DND-41 (cell line): ENCODE measurements at places on chromosomes 2 and 18.

DNA sequence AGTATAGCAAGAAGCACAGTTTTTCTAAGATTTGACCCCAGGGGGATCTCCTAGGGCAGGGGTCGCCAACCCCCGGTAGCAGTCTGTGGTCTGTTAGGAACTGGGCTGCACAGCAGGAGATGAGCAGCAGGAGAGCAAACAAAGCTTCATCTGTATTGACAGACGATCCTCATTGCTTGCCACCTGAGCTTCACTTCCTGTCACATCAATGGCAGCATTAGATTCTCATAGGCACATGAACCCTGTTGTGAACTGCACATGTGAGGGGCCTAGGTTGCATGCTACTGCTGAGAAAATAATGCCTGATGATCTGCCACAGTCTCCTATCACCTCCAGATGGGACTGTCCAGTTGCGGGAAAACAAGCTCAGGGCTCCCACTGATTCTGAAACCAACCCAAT is 136.2 kb downstream of the RGPD3 start:
- peak; percentile 64 for DNase-seq

- no peak for DNase-seq
These were observed 19.6 kb upstream of the ESPNL start for GRCh38 chr2:238080518-238080917.

- DNase-seq = no peak
These were observed 187.0 kb downstream of the HAUS1 start for GRCh38 chr18:46291149-46291548.

DNA sequence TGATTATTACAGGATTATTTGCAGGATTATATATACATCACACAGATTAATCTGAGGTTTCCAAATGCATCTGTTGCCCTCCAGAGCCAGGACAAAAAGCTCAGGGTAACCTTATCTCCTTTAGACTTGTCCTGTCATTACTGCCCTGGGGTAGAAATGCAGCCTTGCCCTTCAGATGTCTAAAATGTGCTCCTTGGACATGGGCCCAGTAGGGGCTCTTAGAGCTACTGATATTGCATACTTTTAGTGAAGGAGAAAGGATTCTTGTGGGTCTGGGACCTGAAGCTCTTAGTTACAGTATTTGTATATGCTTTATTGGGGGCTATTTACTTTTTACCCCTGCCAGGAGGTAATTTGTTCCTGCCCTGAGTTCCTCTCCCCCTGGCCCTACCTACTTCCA is 56.1 kb downstream of the PRKRA start:
- no peak for DNase-seq

DNA sequence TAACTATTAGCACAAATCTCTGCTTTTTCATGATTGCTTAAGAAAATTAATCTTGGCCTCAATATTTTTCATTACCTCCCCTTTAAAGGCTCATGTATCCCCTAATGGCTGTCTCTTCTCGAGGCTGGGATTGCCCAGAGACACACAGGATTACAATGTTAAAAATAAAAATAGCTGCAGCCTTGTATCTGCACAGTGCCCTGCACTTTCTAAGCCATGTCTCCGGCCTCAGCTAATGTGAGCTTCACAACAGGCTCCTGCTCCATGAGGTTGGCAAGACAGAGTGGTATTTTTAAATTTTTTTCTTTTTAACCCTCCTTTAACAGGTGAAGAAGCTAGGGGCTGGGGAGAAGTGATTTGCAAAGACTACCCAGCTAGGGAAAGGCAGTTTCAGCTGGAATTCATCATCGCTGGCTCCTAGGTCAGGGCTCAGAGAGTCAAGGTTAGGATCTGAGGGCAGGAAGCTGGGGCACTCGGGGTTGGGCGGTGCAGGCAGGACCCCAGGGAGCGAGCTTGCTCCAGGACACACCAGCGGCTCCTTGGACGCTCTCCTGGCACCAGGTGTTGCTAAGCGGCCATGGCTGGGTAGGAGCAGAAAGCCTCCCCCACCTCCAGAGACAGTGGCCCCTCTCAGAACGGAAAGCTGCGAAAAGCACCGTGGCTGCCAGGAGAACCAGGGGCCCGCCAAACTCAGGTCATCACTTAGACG is 135.6 kb downstream of the SMAD2 start:
- DNase-seq = no peak

GRCh38 chr2:62478093-62478580 is 27.9 kb downstream of the TMEM17 start:
- DNase-seq = no peak

DNA sequence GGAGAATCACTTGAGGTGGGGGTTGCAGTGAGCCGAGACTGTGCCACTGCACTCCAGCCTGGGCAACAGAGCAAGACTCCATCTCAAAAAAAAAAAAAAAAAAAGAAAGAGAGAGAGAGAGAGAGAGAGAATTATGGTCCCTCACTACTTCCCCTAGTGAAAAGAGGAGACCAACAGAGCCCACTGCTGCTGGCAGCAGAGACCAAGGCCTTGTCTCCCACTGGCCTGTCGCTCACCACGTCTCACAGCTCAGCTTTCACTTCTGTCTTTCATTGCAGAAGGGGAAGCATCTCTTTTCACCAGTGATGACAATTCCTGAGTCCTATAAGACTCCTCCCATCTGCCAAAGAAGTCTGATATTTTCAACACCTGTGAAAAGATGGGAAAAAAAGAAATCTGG is 81.3 kb downstream of the CLHC1 start:
- no peak for DNase-seq

DNA sequence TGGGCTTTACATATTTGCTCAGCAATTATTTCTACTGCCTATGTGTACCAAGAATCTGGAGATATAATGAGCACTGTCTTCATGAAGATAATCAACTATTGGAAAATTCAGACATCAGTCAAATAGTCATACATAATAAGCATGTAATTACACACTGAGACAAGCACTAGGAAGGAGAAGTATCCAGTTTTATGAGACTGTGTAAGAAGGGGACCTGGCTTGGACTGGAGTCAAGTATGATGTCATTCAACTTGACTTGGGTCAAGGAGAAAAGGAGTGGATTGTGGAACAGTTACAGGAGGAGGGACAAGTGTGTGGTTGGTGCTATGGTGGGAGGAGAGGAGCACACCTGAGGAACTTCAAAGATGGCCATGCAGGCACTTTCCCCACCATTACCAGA is 419.8 kb upstream of the TRIB2 start:
- no peak for DNase-seq

- DNase-seq = no peak
These were observed 6.1 kb downstream of the CABLES1 start for GRCh38 chr18:23141104-23141999.

DNA sequence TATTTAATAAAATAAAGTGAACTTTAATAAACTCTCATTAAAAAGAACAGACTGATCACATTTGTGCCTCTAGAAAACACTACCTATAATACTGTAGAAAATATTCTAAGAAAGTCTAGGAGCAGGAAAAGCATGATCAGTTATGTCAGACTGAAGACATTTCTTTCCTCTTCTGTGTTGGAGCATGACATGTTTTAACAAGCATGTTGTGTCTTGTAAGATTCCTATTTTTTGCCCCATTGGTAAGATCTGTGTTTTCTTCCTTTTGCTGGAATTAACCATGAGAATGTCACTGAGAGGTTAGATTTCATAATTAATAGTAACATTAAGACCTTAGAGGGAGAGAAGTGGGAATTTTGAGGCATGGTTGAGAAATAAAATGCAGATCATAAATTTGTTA is 27.7 kb downstream of the LAMA3 start:
- DNase-seq = no peak

DNA sequence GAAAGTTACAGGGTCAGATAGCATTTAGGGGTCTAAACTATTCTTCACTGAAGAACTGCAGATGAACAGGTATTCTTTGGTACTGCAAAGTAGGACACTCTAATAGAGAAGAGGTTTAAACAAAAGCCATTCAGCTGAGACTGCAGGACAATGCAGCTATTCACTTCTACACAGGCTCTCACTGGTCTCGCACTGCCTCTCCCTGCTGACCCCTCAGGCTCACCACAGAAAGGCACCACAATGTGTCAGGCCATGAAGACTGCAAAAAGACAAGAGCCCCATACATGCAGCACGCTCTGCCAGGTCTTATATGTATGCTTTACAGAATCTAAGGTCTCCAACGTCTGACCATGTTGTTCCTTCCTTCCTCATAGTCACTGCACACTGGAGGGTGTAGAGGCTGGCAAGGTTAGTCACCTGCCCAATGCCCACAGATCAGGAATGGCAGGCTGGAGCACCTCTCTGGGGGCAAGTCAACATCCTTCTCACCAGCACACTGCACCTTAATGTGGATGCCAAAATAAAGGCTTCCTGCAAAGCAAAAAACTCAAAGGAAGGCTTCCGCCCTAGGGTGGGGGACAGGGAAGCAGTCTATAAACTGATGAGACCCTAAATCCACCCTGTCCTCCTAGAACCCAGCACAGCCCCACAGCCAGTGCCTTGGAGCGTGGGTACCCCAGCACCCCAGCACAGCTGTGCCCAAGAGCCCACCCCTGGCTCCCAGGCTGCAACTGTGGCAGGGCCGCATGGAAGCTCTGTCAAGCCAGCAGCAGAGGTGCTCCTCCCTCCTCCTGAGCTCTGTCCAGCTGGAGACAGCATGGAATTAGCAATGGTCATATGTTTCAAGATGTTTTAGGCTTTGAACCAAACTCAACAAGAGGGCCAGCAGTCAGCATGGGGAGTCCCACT is 10.7 kb upstream of the RNU4ATAC start:
- DNase-seq = no peak
